ENCODE measurements at places on chromosomes 2 and 18.

DNA sequence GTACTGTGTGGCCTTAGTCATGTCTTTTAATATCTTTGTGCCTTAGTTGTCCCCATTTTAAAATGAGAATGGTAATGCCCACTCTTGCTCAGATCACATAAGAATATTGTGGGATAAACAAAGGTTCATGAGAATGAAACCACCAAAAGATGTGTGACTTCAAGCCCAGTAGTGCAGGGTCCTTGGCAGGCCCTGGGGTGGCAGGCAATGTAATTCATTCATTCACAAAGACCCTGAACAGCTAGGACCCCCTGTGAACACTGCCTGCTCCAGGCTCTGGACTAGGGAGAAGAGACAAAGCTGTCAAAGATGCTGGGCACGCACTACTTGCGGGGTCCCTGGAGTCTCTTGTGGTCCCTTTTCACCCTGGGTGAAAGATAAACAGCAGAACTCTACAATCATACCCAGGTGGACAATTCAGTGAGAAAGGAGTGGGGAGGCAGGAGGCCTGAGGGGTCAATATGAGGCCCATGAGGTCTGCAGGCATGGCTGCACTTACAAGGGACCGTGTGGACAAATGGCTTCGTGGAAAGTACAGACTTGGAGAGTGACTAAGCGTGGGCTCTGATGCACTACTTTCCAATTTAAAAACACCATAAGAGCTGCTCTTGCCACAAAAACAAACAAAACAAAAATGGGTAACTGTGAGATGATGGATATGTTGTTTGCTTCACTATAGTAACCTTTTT, 136.1 kb downstream of the SMAD7 start:
- no peak for DNase-seq

DNA sequence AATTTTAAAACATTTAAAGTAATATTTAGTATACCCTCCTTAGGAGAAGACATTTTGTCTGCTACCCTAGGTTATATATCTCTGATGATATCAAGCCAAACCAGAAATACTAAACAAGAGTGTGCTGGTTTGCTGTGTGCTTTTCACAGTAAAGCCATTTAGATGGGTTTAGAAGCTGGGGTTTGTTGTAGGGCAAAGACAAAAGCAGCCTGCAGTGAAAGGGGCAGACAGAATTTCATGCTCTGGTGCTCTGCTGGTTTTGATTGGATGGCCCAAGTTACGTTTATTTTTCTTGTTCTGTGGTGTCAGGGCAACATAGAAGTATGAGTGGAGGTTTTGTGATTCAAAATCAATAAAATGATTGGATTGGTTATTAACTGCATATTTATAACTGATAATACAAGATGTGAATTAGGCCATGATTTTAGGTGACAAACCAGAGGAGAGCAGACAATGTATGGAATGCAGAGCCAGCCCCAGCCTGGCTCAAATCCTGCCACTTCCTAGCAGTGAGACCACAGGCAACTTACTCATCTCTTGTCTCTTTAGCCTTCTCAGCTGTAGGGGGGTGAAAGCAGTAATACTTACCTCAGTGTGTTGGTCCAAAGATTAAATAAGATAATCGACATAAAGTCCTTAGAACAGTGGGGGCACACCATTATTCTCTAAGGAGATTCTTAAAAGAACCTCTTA, 30.9 kb upstream of the IER3IP1 start:
- DNase-seq, result peak; percentile 8

DNA sequence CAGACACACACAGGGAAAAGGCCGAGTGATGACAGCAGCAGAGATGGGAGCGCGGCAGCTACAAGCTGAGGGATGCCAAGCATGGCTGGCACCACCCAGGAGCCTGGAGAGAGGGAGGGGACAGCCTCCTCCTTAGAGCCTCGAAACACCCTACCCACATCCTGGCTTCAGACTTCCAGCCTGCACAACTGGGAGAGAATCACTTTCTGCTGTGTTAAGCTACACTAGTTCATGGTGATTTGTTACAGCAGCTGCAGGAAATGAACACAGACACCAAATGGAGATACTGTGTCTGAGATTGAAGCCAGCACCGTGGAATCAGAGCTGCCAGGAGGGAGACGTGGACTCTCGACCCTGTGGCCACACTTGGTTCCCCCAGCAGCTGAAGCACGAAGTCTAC, 27.5 kb upstream of the FOSL2 start:
- DNase-seq, result no peak

GRCh38 chr18:1663879-1664705, 759.4 kb downstream of the ADCYAP1 start:
- peak; percentile 15 for DNase-seq

DNA sequence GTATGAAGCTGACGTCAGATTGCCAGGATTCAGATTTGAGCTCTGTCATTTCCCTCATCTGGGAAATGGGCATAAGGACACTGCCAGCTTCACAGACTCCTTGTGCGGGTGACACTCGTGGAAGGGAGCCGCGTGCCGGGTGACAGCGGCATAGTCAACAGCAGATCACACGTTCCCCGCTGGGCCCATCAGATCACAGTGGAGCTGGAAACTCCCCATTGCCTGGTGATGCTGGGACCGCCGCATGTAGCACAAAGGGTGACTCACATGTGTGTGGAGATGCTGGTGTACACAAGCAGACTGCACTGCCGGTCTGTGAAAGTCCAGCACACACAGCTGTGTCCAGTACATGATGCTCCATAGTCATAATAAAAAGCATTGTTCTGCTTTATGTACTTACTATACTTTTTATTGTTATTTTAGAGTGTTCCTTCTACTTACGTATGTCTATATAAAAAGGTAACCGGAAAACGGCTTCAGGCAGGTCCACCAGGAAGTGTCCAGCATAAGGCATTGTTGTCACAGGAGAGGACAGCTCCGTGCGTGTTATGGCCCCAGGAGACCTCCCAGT, 31.8 kb downstream of the SALL3 start:
- no peak for DNase-seq

DNA sequence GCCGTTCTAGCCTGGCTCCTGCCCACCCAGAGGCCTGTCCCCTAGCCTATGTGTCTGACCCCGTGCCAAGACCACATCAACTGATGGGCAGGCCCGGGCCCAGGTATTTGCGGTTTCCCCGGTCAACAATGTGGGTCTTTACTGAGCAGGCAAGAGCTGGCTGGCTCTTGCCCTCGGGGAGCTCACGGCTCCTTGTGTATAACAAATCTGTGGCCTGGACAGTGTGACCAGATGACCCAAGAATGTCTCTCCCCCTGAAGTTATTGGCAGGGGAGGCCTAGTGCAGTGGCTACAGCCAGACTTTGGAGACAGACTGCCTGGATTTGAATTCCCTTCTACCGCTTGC, 179.6 kb downstream of the KLHL29 start:
- no peak for DNase-seq

DNA sequence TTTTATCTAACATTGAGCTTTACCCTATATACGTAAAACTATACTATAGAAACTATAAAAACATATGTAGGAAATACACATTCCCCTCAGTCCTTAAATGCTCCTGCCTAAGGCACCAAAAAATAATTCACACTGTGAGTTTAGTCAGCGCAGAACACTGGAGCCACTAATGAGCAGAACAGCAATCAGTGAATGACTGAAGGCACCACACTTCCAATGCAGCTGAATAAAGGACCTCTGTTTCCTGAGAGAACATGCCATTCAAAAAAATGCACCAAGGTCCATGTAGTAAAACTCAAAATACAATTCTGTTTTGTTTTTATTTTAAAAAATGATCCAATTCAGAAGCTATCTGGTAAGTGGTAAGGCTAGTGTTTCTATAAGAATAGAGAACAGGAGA, 1280.6 kb upstream of the NRXN1 start:
- DNase-seq, result no peak

DNA sequence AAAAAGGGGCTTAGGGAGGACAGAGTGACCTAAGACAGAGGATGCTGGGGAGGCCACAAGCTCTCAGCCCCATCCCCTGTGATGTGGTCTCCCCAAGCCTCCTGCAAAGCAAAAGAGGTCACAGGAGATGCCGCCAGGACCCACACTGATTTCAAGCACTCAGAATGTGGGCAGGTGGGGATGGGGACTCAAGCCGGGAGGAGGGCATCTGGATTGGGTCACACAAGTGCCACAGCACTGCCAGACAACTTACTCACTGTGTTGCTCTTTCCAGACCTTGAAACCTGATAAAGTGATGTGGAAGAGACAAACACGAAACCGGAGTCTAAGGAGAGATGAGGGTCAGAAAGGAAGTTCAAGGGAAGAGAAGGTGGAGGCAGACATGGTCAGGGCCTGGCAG, 95.7 kb downstream of the TTC32 start:
- no peak for DNase-seq

GRCh38 chr2:112765251-112765650, 842 bp upstream of the CKAP2L start:
- DNase-seq, result no peak

DNA sequence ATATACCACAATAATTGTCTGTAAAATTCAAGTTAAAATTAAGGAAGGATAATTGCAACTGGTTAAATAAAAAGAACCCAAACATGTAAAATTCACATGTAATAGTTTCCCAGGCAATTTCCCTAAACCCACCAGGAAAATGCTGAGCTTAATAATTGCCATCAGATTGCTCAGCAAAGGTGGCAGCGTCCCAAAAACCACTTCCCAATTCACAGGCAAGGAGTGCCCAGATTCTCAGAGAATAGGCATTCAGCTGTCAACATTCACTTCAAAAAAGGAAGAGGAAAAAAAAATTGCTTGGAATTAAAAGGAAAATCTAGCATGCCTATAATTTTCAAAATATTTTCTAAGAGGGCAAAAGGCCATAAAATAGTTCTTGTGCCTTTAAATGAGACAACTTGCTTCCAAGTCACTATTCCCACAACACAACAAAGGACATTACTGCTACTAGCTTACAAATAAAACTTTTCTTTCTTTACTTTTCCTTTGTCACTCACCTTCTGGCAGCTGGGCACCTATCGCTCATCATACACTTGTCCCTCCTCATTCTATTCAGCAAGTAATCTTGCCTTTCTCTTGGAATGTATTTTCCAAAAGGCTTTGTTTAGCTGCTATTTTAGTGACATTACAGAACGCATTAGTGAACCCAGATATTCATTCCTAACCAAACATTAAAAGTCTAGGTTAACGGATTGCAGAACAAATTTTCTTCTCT, 15.2 kb downstream of the SRBD1 start:
- peak; percentile 92 for DNase-seq

DNA sequence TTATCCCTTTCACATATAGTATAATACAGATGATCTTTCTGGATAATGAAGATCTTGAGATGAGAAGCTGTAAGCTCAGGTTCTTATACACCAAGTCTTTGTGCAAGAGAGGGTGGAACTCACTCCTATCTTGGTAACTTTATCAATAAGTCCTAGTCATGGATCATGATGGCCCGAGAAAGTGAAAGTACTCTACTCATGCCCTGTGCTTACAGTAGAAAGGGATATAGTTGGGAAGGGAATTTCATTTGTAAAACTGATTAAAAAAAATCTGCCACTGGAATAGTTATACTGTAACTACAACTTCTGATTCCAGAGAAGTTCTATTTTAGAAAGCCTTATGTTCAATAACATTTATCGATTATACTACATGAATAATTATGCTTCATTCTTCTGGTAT, 51.8 kb downstream of the MYO3B start:
- DNase-seq, result no peak

DNA sequence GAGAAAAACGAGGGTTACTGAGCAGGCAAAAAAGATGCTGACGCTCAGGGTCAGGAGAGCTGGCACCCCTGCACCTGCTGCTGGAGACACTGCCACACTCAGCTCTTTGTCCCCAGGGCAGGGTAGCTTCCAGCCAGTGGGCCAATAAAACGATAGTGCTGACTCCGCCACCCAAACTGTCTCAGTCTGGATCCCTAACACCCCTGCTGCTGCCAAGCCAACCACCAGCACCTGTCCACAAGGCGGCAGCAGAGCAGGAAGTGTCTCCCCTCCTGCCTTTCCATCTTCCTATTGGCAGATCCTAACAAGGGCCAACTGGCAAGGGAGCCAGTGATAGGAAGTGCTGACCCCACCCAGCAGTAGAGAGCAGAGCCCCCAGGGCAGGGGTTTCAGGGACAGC, 531.5 kb upstream of the SALL3 start:
- DNase-seq, result no peak

- DNase-seq, result no peak
Observed at GRCh38 chr2:99261242-99261641, 5.8 kb upstream of the LYG2 start.

DNA sequence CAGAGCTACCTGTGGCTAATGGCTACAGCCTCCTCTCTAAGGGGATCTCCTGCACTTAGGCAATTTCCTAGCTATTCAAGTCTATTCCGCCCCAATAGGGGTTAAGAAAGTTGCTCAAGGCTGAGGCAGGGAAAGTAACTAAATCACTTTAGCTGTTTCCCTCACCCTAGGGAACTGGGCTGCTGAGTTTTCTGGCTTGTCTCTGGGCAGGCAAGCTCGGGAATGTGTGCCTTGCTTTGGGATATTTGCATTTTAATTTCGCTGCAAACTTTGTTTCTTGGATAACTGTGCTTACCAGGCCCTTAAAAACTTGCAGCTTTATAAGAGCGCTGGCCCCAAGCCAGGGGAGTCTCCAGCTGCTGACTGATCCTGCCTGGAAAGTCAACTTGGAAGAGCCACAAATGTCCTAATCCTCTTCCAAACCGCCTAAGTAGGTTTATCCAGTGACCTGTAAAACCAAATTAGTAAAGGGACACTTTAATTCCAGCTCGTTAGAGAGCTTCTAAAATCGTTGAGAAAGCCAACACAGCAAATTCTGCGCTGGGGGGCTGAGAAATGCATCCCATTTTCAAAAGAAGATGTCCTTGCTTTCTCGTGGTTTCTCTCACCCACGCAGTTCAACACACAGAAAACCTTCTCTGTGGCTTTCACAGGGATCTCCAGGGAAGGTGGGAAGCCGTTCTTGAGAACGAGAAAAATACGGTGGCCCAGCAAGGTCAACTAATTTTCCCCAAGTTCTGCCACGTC, 59.5 kb upstream of the SP3 start:
- DNase-seq, result peak; percentile 79

Measured in fibroblast of skin of scalp (primary cell).